Inflammatory macrophage treated with lipopolysaccharide for 1 hour (primary cell): ENCODE measurements at places on chromosomes 7 and 10.

GRCh38 chr7:95687759-95688343 is 84.5 kb upstream of the DYNC1I1 start:
- DNase-seq: no peak

DNA sequence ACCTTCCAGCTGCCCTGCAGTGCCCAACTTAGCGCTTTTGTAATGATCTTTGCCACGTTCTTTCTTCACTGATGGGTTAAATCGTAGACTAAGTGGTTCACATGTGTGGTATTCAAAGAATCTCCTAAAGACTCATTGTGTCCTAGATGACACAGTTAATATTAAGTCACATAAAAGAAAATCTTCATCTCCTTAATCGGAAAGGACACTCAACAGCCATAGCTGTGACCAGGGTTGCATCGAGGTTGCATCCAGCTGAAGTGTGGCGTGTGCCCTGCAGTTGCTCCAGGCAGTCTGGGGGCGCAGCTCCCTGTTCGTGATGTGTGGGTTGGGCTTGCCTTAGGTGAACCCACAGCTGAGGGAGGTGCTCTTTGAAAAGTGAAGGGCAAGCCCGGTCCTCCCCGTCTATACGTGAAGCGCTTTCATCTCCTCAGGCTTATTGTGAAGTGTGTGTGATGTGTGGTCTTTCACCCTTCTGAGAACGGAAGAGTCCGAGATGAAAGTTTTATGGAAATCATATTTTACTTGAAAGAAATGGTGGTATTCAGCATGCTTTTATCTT is 122.7 kb downstream of the TRRAP start:
- DNase-seq: no peak

DNA sequence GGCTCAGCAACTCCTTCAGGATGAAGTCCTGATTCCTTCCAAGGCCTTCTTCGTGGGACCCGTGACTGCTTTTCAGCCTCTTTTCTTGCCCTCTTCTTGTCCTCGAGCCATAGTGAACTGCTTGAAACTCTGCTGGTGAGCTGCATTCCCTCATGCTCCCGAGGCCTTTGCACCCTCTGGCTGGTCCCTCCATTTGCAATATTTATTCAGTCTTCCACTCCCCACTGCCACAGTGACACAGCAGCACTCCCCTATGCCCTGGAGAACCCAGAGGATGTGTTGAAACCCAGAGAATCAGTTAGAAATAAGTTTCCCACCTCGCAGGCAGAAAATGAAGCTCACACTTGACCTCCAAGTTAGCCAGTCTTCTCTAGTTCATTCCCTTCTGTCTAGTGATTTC is 22.3 kb upstream of the GAD2 start:
- DNase-seq: no peak

DNA sequence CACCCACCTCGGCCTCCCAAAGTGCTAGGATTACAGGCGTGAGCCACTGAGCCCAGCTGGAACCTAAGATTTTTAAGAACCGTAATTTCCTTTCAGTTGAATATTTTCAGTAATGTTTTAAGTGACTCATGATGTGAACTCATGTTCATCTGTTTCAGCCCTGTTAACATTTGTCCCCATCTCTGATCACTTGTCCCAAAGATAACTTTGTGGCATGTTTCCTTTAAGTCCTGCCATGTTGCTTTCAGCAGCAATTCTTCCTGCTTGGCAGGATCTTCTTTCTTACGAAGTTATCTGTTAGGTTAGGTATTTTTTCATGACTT is 19.3 kb downstream of the ZRANB1 start:
- DNase-seq: no peak

DNA sequence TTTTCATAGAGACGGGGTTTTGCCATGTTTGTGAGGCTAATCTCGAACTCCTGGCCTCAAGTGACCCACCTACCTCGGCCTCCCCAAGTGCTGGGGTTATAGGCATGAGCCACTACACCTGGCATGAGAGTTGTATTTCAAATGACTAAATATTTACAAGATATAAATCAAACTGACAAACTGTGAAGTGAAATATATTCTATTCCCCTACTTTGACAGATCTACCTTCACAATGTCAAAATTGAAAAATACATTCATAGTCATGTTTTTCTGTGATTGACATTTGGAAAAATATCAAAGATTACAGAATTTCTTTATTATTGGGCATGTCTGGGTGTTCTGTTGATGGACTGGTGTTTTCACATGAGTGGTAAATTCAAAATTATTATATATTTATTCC is 16.4 kb upstream of the SNX10 start:
- no peak for DNase-seq

DNA sequence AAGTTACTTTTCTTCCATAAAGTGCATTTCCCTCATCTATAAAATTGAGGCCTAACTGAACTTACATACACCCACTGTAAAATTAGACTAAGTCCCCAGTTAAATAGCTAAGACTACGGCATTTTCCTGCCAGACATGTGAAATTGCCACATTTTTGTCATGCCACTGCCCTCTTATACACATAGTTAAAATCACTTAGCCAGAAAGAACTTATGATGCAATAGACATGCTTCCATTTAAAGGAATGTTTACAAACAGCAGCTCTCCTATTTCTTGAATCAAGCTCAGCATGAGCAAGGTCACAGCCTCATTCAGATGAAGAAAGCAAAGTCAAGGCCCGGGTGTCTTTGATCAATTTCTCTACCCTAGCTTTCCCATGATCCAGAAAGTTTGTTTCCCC is 175.7 kb downstream of the LRRN3 start:
- DNase-seq: no peak

- no peak for DNase-seq
Observed at GRCh38 chr10:22611425-22612115, 102.8 kb downstream of the PIP4K2A start.

- DNase-seq: no peak
Observed at GRCh38 chr7:75613351-75613750, 121.2 kb downstream of the SPDYE5 start.

GRCh38 chr7:103547451-103548284 is 101.7 kb upstream of the SLC26A5 start:
- no peak for DNase-seq

- no peak for DNase-seq
Observed at GRCh38 chr7:151388007-151388297, 21.9 kb downstream of the WDR86 start.

DNA sequence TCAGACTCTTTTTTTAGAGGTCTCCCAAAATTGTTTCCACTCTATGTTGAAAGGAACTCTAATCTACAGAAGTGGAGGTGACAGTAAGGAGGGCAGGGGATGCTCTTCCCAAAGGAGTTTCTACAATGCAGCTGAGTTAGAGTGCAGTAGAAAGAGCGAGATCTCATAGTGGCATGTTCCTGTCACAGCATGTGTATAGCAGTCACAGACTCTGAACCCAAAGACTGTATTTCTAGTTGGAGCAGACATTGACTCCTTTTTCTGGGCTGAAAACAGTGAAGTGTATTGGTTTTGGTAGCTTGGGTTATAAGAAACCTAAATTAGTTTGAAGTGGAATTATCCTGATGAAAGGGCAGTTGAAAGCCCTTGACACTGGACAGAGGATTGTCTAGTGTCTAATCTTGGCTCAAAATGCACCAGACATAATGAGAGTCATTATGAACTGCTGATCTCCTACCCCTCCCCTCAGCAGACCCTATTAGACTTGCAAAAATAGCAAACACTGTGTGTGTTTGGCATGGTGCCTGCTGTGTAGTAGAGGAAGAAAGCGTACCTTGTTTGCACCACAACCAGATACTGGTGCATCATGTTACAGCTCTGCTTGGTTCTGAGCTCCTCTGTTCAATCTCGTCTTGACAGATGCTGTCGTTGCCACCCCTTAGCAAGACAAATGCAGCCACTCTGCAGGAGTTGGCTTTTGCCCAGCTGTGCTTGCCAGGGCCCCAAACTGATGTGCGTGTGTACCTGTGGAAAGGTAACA is 336.0 kb downstream of the AUTS2 start:
- DNase-seq: no peak

- DNase-seq: no peak
Observed at GRCh38 chr7:7117935-7118586, 64.3 kb upstream of the C1GALT1 start.

DNA sequence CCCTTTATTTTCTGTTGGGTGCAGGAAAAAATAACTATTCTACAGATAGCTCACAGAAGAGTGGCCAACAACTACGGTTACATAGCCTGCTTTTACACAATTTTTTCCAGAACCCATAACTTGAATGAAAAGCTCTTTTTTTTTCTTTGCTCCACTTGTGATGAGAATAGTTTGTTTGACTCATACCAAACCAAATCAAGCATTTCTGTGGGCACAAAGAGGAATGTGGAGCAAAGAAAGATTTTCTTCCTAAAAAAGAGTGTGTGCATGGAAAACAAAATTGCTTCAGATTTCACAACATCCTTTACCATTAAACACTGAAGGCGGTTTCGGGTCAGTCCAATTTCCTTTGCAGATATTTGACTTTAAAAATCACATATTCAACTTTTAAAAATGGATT is 54.8 kb upstream of the RAB11FIP2 start:
- no peak for DNase-seq

GRCh38 chr10:80296942-80297341 is 7.5 kb upstream of the MAT1A start:
- no peak for DNase-seq

- DNase-seq: no peak
Observed at GRCh38 chr7:40490603-40490924, 355.8 kb downstream of the SUGCT start.

DNA sequence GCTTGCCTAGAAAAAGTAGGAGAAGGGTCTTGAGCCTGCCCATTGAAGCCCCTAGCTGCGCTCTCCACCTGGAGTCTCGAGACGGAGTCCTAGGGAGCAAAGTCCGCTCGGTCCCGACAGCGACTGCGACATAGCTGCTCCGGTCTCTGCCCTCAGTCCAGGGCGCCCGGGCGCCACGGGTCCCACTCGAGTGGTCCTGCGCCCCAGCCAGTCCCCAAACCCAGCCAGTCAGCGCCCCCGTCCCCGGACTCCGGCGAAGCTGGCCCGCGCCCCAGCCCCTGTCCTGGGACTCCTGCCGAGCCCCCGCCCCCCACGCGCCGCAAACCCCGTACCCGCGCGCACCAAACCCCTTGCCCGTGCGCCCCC is 490 bp downstream of the TNS3 start:
- DNase-seq: no peak

DNA sequence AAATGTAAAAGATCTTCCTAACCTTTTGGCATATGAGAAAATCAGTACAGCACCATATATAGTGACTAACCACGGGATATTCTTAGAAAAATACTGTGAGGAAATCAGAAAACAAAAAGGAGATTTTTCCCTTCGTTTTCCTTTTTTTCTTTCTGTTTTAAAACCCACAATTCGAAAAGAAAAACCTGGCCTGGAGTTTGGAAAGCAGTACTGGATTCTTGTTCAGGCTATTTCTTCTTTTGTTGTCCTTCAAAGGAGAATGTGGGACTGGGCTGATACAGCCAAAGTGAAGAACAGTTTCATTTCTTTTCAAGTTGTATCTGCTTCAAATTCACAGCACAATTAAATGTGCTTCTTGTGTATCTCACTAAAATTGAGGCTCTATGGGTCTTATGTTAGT is 156.8 kb upstream of the PHYHIPL start:
- no peak for DNase-seq

- DNase-seq: no peak
Observed at GRCh38 chr10:34319197-34319846, 495.8 kb downstream of the PARD3 start.

DNA sequence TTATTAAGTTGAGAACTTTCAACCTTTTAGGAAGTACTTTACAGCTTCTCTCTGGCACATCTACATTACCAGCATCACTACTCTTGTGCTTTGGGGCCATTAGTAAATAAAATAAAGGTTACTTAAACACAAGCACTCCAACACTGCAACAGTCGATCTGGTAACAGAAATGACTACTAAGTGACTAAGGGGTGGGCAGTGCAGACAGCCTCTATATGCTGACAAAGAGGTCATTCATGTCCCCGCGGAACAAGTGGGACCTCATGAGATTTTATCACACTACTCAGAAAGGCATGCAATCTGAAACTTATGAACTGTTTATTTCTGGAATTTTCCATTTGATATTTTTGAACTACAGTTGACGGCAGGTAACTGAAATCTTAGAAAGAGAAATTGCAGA is 111.3 kb upstream of the DNAJB12 start:
- no peak for DNase-seq

GRCh38 chr7:131305152-131305551 is 22.5 kb upstream of the MKLN1 start:
- DNase-seq: no peak

GRCh38 chr7:1197997-1198625 is 34.6 kb upstream of the UNCX start:
- no peak for DNase-seq

- peak; percentile 48 for DNase-seq
Observed at GRCh38 chr10:7525314-7526016, 114.6 kb upstream of the SFMBT2 start.

DNA sequence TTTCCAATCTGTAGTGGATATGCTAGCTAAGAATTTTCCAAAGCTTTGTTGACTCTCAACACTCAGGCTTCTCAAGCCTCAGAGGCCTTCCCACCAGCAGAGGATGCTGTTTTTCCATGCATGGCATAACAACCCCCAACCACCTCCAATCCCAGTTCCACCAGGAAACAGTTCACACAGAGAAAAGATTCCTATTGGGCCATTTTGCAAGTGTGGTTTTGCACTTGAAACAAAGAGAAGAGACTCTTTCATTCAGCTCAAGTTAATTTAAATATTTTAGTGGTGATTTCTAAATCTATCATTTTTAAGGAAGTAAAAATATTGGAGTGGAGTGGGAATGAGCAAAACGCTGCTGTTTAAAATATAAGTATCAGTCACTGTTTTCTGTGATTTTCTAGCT is 105.6 kb upstream of the COL1A2 start:
- no peak for DNase-seq

DNA sequence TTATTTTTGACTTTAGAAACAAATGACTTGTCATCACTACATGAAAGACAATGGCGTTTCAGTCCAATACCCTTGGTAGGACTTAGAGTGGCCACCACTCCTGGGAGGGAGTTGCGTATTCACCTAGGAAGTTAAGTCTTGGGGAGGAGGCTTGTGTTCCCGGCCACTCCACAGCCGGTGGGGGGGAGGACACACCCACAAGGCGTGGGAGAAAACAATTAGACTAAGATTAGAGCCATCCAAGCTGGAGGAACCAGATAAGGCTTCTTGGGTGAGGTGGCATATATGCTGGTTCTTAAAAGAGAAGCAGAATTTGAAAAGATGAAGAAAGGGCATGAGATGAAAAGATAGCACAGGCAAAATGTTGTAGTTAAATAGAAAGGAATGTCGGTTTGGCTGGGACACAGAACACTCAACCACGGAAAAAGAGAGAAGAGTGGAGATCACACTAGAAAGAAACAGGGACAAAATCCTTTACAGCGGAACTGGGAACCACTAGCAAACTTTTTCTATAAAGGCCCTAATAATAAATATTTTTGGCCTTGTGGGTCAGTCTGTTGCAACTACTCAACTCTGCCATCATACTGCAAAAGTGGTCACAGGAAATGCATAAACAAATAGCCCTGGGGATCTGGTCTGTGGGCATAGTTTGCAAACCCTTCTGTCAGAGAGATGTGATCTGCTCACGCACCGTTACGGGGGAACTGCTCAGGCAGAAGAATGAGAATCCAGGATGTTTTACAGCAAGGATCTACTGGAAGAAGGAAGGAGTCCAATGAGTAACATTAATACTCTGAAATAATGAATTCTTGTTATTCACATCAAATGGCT is 651.8 kb downstream of the PARD3 start:
- no peak for DNase-seq
